ENCODE measurements at places on chromosomes 5 and 9. TPM values are rescaled to one million over a fixed set of nuclear protein-coding genes. Genes with fewer than 3 reads are reported as not detected.

The ADAMTS6 gene
- 0.77 TPM for total RNA-seq

The CSF1R gene
- total RNA-seq, result 7.2 TPM

The DNAH5 gene
- total RNA-seq, result 0.11 TPM

The LCN9 gene
- not detected for total RNA-seq

The POU4F3 gene
- not detected for total RNA-seq

The PAXX gene
- total RNA-seq, result 81.0 TPM

The GRIA1 gene
- not detected for total RNA-seq

The BTNL9 gene
- 5.3 TPM for total RNA-seq

The NFIB gene
- 54.0 TPM for total RNA-seq

The TMEM252 gene
- total RNA-seq, result not detected

The ARHGEF39 gene
- 34.0 TPM for total RNA-seq

The NR2F1 gene
- total RNA-seq, result 2.9 TPM
